ELF-1 (cell line): ENCODE measurements at places on chromosomes 5 and 9.
A peak's percentile ranks its signal among the peaks of the same experiment; 100 is the strongest.

- no peak for DNase-seq
Measured at GRCh38 chr5:52757527-52757926, 30.2 kb upstream of the ITGA1 start.

DNA sequence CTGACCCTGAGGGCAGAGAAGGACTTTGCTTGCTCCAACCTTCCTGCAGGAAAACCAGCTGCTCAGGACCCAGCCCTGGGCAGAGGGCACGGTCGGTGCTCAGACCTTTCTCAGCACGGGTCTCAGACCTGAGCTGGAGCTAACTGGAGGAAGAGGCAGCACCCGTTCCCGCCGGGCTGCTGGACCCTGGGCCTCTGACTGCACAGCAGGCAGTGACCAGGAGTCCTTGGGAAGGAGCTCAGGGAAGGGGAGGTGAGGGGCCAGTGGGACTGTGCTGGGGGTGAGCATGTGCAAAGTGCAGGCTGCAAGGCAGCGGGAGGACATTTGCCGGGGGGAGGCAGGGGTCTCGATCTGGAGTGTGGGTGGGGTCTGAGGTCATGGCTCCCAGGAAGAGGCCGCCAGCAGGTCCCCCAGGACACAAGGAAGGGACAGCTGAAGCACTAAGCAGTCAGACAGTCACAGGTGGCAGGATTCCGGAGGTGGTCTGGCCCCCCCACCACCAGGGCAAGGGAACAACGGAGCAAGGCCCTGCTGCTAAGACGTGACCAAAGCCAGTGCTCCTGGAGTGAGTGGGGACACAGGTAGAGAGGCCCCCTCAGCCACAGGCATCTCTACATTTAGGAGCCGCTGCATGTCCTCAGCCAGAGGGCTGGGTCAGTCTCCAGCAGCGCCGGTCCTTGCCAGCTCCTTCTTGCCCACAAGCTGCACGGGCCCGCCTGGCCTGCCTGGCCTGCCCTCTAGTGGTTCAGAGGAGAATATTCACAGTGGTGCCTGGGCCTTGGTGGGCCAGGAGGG, 4.8 kb upstream of the DPM2 start:
- peak; percentile 81 for DNase-seq

DNA sequence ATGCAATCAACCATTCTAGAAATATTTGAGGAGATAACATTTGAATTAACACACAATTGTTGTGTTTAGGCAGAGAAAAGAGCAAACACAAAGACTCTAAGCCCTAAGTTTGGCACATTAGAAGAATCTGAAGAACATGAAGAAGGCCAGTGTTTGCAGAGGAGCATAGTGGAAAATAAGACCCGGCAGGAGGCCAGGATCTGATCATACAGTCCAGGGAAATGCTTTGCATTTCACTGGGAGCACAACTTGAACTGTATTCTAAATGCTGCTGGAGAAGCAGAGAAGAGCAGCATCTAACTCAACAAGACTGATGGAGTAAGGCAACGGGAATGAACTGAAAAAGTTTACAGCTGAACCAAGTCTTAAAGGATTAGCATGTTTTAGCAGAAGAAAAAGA, 463.4 kb downstream of the ZNF608 start:
- no peak for DNase-seq

GRCh38 chr5:45639040-45639439, 57.1 kb downstream of the HCN1 start:
- no peak for DNase-seq

- DNase-seq, result peak; percentile 37
Measured at GRCh38 chr9:126722922-126723806, 81.7 kb upstream of the ZBTB43 start.

DNA sequence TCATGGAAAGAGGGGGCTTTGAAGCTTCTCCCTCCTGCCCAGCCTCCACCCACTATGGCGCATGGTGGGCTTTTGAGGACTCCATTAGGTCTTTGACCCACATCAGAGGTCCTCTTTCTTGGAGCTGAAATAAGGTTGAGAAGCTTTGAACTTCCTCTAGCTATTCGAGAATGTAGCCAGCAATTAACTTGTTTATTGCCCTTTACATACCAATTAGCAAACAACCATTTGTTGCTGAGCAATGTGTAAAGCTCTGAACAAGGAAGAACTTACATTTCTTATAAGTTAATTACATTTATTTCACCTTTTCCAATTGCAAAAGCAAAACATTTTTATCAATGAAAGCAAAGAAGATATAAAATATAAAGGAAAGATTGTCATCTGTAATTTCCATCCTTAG, 30.5 kb upstream of the FOXB2 start:
- no peak for DNase-seq

DNA sequence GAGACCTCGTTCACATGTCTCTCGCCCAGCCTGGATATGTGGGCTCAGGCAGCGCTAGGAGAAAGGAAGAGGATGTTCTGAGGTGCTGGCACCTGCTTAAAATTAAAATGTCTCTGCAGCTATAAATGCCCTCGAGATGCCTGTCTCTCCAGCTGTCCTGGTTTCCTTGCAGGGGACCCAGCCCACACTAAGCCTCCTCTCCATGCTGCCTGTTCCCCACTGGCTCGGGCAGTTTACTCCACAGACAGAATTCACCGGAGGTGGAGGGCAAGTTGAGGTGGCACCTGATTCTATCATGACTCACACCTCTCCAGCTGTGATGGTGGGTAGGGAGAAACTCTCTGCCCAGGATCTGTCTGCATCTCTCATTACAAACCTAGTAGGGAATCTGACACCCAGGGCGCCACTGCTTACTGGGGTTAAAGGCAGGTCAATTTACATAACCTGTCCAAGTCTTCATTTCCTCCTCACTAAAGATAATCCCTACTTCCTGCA, 420.9 kb downstream of the SPOCK1 start:
- DNase-seq, result no peak

DNA sequence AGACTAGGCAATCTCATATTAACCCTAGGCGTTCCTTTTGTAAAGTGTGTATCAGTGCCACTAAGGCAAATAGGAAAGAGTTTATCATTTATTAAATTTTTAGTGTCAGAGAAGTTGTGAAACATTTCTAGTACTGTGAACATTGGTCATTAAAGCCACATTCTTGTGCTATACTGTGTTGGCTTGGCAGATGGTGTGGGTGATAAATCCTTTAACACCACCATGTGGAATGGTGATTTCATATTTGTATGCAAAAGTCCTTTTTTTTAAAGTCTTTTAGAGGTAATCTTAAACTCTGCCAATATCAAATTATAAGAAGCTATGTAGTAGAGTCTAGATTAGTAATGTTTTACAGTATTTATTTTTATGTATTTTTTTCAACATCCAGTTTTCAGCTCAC, 18.1 kb downstream of the SLC12A2 start:
- DNase-seq, result no peak

DNA sequence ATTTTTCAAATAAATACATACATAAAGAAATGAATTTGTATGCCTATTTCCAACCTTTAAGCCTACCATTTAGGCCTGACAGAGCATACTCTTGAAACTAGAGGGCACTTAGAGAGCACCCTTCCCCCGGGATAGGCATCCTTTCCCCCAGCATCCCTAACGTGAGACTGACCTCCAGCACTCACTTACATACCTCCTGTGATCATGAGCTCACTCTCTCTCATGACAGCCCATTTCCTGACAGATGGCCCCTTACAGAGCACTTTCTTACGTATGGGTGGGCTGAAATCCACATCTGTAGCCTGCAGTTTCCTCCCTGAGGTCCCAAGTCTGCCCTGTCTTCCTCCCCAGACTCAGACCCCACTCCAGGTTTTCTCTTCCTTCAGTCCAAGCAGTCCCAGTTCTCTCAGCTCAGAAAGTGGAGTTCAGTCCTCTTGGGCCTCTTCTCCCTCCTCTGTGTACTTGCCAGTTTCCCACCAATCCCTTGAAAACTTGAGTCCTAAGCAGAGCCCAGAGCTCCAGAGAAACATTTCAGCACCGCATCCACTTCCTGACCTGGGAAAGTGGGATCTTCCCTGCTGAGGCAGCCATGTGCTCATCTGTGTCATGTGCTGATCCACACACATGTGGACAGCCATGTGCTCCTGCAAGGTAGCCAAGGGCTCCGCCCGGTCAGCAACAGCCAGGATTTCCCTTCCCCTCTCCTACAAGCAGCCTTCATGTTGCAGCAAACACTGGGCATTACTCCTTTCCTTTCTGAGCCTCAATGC, 2.2 kb upstream of the CDX1 start:
- DNase-seq, result no peak

DNA sequence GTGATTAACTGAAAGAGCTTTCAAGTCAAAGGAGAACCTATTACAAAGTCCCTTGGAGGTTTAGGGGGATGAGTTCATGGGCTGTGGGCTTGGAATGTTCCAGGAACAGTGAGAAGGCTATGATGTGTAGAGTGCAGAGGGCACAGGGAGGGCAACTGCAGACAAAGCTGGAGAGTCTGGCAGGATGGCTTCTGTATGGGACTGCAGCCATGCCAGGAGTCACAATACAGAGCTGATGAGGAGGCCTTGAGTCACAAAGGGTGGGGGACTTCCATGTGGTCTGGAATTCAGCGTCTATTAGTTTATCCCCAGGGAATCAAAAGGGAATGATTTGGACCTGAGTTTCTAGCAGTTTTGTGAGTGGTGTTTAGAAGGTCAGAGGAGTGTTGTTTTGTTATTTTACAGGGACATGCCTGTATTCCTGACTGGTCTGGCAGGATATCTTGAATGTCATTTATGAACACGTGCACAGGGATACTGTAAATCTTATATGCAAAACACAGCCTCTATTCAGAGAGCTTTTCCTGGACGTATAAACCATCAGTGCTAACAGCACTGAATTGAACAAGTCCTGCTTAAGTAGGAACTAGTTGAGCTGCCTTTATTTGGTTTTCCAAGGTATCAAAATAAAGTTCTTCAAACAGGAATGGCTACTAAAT, 14.3 kb upstream of the TEK start:
- DNase-seq, result no peak

DNA sequence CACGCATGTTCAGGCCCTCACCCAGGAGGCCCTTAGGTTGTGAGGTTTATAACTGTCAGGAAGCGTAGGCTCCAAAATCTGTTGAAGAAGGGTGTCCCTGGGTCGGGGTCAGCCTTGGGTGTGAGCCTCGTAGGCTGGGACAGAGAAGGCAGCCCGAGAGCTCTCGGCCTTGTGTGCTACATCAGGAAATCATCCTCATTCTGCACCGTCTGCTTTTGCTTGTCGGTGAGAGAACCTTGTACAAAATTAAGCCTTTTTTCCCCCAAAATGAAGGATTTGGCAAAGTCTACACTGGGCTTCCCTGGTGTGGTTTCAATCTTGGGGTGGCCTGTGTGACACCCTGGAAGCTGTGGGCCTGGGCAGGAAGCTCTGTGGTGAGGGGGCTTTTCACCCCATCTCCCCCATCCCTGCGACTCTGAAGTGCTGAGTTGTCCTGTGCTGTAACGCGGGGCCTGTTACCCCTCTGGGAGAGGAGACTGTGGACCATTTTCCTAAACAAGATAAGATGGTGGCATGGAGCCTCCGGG, 55.3 kb downstream of the AHRR start:
- DNase-seq, result peak; percentile 0

DNA sequence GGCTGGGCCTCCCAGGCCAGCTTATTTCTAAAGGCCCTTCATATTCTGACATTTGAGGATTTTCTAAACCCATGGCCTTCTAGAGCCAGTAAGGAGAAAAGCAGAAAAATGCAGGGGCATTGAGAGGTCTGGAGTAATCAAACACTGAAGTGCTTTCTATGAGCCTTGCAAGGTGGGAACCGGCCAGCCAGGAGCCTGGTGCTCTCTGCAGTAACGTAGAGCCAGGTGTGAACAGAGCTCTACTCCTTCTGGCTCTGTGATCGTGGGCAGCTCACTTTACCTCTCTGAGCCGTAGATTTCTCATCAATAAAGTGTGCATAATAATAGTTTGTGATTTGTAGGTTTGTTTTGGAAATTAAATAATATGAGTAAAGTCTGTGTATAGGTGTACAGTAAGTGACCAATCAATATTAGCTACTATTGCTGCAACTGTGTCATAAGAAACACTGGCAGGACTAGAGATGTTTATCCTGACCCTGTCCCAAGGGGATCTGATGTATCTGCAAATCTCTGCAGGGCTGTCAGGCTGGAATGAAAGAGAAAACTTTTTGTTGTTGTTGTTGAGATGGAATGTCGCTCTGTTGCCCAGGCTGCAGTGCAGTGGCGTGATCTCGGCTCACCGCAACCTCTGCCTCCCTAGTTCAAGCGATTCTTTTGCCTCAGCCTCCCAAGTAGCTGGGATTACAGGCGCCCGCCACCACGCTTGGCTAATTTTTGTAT, 2.7 kb downstream of the SYNPO start:
- DNase-seq, result peak; percentile 68

DNA sequence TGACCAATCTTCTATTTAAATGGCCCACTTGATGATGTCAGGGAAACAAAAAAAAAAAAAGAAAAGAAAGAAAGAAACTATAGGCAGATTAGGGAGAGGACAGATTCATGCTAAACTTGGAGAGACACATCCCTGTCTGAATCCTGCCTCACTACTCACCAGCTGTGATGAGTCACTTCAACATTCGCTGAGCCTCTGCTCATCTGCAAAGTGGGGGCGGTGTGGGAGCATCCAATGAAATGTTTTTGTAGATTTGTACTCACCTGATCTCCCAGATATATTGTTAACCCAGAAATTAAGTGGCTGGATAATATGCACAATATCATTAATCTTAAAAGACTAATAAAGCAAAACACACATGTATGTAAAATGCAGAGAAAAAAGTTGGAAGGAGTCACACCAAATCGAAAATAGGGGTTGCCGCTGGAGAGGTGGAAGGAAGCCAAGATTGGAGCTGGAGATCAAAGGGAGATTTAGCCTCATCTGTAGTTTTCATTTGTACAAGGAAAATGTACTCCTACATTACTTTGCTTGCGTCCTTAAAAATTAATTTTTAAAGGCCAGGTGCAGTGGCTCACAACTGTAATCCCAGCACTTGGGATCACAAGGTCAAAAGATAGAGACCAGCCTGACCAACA, 17.0 kb upstream of the ERGIC1 start:
- DNase-seq, result no peak

GRCh38 chr9:13750639-13751038, 471.1 kb upstream of the MPDZ start:
- DNase-seq, result no peak

GRCh38 chr5:170248172-170248930, 15.6 kb downstream of the C5orf58 start:
- no peak for DNase-seq

- no peak for DNase-seq
Measured at GRCh38 chr5:100746730-100747129, 156.4 kb downstream of the ST8SIA4 start.

DNA sequence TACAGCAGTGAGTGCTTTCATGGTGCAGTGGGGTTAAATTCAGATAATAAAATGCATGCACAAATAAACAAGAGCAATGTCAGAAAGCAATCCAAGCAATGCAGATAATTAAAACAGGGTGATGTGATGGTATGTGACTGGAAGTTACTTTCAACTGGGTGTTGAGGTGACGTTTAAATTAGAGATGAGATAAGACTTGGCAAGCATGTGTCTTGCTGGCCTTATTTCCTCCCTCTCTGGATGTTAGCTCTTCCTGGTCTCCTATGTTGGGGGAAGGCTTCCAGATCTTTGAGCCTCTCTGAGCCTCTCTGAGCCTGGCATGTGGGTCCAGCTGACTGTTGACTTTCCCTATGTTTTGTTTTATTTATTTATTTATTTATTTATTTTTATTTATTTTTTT, 54.4 kb downstream of the DOCK2 start:
- no peak for DNase-seq

- DNase-seq, result no peak
Measured at GRCh38 chr5:61737301-61737963, 405.4 kb downstream of the ZSWIM6 start.

- DNase-seq, result no peak
Measured at GRCh38 chr5:93017849-93018248, 563.2 kb downstream of the NR2F1-AS1 start.

GRCh38 chr9:128906741-128907140, 14.0 kb upstream of the PHYHD1 start:
- DNase-seq, result no peak

- DNase-seq, result no peak
Measured at GRCh38 chr9:124370896-124371582, 44.2 kb downstream of the PSMB7 start.
